ENCODE measurements at places on chromosomes 1 and 21.

DNA sequence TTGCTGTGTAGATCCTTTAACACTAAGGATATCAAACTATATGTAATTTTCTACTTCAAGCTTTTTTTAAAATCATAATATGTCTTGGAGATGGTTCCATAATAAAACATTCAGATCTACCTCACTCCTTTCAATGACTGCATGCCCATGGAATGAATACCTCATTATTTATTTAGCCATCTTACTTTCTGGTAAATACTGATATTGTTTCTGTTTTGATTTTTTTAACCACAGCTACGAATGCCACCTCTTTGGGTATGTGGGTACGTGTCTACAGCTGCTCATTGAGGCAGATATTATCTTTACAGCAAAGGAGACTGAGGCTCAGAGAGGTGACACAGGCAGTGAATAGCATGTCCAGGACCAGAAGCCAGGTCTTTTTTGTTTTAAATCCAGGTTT, 215.7 kb downstream of the ST6GALNAC3 start:
- DNase-seq: no peak

DNA sequence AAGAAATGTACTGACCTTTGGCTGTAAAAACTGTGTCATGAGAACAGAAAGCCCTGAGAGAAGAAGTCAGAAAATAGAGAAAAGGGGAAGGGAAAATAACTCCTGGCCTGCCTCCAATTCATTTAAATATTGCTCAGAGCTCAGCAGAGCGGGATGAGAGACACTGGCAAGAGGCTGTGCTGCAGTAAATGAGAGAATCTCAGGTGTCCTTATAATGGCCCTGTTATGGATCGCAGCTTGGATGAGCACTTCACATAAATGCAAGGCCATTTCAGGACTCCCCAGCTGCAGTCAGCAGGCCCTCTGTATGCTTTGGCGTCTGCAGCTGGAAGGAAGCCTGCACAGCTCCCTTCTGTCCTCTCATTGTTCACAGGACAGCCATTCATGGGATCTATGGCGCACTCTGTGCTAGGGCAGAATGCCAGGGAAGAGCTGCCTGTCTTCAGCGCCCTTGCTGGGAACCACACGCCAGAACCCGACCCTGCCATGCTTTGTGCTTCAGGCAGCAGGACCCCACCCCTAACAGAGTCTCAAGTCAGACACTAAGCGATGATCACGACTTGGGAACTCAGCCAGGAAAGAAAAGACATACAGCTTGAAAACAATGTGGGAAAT, 20.7 kb upstream of the ABCB10 start:
- peak; percentile 80 for DNase-seq

DNA sequence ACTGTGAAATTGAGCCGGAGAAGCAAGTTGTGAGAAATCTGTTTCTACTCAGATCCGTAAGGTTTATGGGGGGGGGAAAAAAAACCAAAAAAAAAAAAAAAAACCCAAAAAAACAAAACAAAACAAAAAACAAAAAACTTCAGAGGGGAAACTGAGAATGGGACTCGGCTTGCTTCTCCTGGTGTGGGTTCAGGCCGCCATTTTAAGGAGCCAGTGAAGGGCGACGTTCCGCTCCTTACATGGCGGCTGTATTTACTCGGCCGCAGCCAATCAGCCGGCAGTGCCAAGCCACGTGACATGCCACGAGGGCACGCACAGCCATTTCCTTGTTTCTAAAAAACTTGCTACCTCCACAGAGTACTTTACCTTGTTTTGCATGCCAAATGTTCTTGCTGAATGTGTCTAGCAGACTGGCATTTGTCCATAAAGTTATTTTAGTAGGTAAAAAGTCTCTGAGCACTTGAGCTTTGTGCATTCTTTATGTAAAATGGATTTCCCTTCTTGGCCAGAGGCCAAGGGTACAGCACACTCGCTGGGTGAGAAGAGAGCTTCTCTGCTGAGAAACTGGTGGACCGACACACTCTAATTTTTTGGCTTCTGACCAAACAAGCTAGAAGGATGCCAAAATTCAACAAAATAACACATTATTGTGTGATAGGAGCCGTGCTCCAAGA, 101.8 kb downstream of the NFIA start:
- DNase-seq: peak; percentile 98

DNA sequence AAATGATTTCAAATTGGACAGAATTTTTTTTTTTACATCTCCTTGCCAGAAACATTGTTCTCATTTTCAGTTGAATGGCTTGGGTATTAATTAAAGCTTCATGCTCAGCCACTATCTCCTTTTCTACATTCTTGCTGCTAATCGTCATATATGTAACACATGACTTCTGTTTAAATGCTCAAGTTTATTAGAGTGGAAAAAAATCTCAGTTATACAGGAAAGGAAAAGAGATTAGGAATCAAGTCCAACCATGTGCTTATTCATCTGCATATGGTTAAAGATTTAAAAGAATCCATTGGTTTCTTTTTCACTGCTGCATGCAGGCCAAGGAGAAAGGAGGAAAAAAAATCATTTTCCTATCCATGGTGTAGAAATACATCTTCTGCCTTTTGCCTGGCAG, 47.3 kb upstream of the CNN3 start:
- no peak for DNase-seq

- peak; percentile 93 for DNase-seq
Observed at GRCh38 chr1:90721210-90722194, 4.4 kb upstream of the BARHL2 start.

GRCh38 chr1:162876751-162877150, 15.8 kb upstream of the CCDC190 start:
- DNase-seq: no peak

- no peak for DNase-seq
Observed at GRCh38 chr1:77347646-77348045, 65.8 kb downstream of the AK5 start.

DNA sequence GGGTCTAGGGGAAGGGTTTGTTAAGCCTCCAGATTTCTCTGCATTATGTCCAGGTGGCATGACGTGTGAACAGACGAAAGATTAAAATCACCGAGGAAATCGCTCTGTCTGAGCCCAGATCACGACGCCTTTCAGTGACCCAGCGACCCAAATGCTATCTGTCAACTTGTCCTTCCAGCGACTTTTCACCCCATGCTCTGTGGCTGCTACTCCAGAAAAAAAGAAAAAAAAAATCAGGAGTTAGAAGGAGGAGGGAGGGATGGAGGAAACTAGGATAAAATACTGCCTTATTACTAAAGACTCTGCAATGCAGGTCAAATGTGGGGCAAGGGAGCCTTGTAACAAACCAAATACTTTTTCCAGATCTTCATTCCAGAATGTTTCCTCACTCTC, 352.0 kb downstream of the NUF2 start:
- DNase-seq: no peak

DNA sequence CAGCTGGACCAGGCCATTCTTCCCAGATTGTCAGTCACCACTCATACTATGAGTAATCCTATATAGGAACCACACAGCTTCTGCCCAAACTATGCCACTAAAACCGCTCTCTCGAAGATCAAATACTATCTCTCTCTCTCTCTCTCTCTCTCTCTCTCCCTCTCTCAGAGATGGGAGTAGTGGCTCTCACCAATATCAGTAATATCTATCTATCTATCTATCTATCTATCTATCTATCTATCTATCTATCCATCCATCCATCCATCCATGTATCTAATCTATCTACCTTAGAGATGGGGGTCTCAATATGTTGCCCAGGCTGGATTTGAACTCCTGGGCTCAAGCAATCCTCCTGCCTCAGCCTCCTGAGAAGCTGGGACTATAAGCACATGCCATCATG, 4.7 kb upstream of the HIPK1 start:
- DNase-seq: no peak

GRCh38 chr1:22055463-22055862, 3.0 kb downstream of the CDC42 start:
- DNase-seq: no peak

- no peak for DNase-seq
Observed at GRCh38 chr1:38528623-38529022, 330.9 kb downstream of the RRAGC start.

GRCh38 chr1:246790833-246791232, 66.6 kb downstream of the SCCPDH start:
- DNase-seq: no peak

DNA sequence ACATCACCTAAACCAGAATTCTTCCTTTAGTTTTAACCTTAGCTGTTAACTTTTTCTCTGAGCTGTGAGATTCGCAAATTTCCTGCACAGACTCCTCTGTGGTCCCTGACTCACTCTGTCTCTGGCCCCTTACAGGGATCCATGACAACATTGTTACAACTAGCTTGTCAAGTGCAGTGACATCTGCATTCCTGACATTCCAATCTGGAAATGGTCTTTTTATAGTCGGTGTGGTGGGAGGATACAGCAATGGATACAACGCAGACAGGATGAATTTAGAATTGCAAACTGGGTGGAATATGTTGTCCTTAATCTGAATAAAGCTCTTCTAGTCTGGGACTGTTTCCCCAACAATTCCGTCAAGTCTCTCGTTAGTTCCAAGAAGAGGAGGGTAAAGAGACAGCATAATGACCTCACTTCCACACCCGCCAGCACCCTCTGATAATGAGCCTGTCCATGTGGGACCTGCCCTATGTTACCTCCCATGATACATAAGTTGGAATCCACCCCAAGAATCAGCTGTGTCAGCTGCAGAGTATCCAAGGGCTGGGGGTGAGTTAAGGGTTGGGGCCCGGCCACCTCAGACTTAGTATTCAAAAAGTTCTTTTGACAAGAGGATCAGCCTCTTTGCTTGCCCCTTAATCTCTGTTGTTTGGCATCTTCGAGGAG, 49.4 kb downstream of the ILDR2 start:
- DNase-seq: no peak

DNA sequence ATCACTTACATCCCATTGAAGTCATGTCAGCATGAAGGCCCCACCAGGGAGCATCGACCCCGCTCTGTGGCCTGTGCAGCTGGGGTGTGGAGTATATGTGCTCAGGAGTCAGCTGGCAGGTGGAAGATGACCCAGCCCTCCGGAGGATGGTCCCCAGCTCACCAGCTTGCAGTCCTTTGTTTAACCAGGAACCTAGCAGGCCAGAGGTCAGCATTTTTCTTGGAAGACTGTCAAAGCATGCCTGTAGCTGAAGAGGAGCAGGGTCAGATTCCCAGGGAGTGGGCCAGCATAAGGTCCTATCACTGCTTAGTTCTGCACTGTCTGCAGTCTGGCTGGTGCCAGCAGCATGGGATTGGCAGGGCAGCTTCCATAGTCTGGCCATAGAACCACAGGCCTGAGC, 12.7 kb downstream of the NFASC start:
- DNase-seq: no peak

DNA sequence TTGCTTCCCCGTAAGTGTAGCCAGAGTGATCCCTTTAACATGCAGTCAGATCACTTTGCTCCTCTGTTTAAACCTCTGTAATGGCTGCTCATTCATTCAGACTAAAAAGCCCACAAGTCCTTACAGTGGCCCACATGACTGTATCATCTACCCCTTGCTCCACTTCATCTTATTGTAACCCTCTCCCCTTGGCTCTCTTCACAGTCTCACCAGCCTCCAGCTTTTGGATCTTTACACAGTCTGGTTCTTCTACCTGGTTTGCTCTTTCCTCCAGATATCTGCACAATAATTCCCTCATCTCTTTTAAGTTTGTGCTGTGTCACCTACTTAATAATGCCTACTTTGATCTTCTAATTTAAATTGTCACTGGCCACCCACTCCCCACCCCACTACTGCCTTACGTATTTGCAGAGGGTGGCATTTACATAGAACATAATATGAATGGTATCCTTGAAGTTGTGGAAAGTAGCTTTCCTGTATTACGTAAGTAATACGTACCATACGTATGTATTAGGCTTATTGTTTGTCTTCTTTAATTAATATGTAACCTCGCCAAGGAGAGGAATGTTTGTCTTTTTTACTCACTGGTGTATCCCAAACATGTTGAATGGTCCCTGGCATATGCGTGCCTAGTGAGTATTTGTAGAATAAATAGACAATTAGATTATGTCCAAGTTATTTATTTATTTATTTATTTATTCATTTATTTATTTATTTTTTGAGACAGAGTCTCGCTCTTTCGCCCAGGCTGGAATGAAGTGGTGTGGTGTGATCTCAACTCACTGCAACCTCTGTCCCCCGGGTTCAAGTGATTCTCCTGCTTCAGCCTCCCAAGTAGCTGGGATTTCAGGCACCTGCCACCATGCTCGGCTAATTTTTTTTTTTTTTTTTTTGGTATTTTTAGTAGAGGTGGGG, 48.6 kb downstream of the TSNAX start:
- DNase-seq: no peak

- no peak for DNase-seq
Observed at GRCh38 chr21:33171616-33172169, 58.0 kb upstream of the IFNAR2 start.

DNA sequence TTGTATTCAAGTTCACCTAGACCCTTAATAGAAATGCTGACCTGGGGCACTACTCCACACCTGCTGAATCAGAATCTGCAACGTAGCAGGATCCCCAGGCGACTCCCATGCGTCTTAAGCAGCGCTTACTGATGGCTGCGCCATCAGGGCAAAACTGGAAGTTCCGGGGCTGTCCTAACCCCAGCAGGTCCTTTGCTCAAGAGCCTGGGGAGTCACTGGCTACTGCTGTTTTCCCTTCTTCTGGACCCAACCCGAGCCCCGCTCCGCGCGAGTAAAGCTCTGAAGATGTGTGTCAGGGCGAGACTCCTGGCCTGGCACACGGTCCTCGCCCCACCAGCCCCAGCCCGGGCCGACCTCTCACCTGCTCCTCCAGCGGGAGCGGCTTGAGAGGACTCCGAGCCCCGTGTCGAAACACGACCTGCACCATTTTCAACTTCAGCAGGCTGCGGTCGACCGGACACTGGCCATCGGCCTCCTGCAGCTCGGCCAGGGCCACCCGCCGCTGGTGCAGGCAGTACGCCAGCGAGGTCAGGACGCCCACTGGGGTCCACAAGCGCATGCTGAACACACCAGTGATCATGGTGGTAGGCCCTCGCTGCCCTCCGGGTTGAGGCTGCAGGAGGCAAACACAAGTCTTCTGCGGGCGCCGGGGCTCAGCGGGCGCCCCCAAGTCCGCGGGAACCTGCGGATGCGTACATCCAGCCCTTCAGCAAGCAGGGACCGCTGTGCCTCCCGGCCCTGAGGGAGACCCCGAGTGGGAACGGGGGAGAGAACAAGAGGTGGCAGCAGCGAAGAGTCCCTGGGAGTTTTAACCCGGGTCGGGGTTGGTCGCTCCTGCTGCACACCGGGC, 630 bp downstream of the ACP6 start:
- peak; percentile 64 for DNase-seq

DNA sequence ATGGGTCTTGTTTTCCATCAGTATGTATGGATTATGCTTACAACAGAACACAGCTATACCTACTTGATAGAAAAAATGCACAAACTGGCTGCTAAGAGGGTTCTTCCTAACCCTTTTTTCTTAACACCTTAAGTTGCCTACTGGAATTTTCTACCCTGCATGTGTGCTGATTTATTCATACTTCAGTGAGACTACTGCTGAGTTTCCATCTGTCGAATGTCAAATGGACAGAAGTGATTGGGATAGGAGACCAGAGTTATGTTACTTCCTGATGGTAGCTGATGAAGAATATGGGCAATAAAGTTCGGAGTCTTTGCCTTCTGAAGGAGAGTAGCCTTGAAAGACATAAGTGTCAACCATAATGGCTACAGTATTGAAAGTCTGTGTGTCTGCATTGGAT, 6.5 kb upstream of the DNM3 start:
- DNase-seq: no peak

GRCh38 chr21:45516071-45516670, 26.1 kb downstream of the SLC19A1 start:
- no peak for DNase-seq

Data from NCI-H1105 treated with DMSO at 0.1 percent for 48 hours (cell line).